Muscle of leg (tissue), 16 donors: ENCODE measurements at places on chromosomes 2 and 18.

DNA sequence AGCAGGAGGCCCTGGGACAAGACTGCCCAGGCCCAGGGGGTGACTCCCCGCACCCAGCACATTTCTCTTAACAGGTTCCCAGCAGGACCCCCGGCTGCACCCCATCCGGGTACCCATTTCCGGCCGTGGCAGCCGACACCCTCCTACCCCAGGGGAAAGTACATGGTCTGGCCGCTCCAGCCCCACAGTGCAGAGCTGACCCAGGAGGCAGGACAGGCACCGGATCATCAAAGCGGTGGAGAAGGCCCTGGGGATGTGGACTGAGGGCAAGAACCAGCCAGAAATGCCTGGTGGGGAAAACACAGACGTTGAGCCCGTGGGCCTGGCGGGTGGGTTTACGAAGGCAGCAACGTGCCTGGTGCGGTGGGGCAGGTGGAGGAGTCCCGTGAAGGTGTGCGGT is 79.5 kb upstream of the GPC1 start:
- H3K4me1 ChIP-seq: peaks cover 39% of the 10 kb centered on the region
- H3K4me3 ChIP-seq: no peak overlapping the region
- H3K36me3 ChIP-seq: no peaks in the 10 kb centered on the region
- no peak overlapping the region for H3K27ac ChIP-seq

- no peak for DNase-seq
- H3K4me3 ChIP-seq: no peak overlapping the region
- peaks cover 51% of the 10 kb centered on the region for H3K36me3 ChIP-seq
Measured at GRCh38 chr2:74887445-74887951, 53.6 kb downstream of the HK2 start.

DNA sequence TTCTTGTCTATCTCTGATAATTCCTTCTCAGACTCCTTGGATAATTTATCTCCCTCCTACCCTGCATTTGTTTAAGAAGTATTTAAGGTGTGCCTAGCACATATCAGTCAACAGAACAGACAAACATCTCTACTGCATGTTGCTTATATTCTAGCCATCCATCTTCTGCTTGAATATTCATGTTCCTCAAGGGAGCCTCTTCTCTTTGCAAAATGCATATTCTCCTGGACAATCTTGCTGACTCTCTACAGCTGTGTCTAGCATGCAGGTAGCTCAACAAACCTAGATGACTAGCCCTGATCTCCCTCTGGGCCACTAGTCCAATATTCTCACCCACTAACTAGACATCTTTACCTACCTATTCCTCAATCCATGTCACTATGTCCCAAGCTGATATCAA is 70.0 kb downstream of the AP1S3 start:
- no peaks in the 10 kb centered on the region for H3K36me3 ChIP-seq
- H3K4me1 ChIP-seq: no peaks in the 10 kb centered on the region
- H3K27ac ChIP-seq: no peak overlapping the region
- no peak for DNase-seq

DNA sequence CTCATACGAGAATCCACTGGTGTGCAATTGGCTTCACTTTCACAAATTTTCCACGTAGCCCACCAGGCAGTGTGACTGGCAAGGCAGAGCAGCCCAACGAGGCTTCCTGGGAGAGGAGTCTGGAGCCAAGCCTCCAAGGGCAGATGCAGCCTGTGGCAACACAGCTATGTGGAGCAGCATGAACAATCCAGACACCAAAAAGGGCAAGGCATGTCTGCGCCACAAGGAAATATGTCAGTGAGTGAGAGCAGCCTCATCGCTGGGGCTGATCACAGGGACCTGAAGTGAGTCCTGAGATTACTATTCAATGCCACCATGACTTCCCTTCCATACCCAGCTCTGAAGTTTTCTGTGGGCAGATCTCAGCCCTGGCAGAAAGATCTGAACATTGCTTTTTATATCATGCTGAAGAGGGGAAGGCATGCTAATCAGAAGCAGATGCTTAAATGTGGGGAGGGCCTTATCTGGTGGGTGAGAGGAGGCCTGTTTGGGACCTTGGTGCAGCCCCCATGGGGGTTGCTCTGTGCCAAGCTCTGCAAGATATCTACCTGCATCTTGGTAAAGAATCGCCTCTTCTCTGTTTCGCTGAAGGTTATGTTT is 40.0 kb upstream of the PUM2 start:
- no peaks in the 10 kb centered on the region for H3K4me1 ChIP-seq
- no peaks in the 10 kb centered on the region for H3K36me3 ChIP-seq
- H3K27ac ChIP-seq: no peak overlapping the region
- DNase-seq: no peak

GRCh38 chr2:230166557-230167170 is 53.1 kb downstream of the SP110 start:
- H3K27ac ChIP-seq: no peak overlapping the region
- H3K27me3 ChIP-seq: no peaks in the 10 kb centered on the region
- no peak for DNase-seq
- no peaks in the 10 kb centered on the region for H3K4me1 ChIP-seq
- peaks cover 10% of the 10 kb centered on the region for H3K36me3 ChIP-seq
- no peak overlapping the region for H3K4me3 ChIP-seq

GRCh38 chr2:204207866-204208265 is 271.3 kb downstream of the ICOS start:
- H3K36me3 ChIP-seq: no peaks in the 10 kb centered on the region
- H3K27ac ChIP-seq: no peak overlapping the region
- peaks cover 2% of the 10 kb centered on the region for H3K4me1 ChIP-seq
- no peak overlapping the region for H3K4me3 ChIP-seq
- no peak for DNase-seq

GRCh38 chr18:56982766-56983165 is 164.1 kb upstream of the BOD1L2 start:
- H3K36me3 ChIP-seq: no peaks in the 10 kb centered on the region
- H3K27ac ChIP-seq: no peak overlapping the region
- no peaks in the 10 kb centered on the region for H3K27me3 ChIP-seq
- no peak overlapping the region for H3K4me3 ChIP-seq
- no peaks in the 10 kb centered on the region for H3K4me1 ChIP-seq

DNA sequence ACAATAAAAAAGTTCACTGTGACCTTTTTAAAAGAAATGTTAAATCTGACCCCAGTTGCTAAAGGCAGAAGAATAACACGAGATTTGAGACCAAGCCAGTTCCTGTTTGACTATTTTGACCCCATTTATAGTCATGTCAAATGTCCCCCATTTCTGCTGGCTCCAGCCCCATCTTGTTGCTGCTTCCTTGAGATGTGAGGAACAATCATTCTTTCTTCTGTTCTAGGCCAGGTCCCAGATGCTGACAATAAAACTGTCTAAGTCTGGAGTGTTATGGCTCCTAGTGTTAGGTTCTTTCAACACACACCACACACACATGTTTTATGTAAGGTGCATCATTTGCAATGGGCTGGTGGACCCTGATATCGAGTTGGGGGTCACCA is 92.0 kb upstream of the CYP1B1 start:
- no peaks in the 10 kb centered on the region for H3K36me3 ChIP-seq
- H3K4me1 ChIP-seq: no peaks in the 10 kb centered on the region
- no peak overlapping the region for H3K4me3 ChIP-seq
- no peak overlapping the region for H3K27ac ChIP-seq
- DNase-seq: no peak

DNA sequence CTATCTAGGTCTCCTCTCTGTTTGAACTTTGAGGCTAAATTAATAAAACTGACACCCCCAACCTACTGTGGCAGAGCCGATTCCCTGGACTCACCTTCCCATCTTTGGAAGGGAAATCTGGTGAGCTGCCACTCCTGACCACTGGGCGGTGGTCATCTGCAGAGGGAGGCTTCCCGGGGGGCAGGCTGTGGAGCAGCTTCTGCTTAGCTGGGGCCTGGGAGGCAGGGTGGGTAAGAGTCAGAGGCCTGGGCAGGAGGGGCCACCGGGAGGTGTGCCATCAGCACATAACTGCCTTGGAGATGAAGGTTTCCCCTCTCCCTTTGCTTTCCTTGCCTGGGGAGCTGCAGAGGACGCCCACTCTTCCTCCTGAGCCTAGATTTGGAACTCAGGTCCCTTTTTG is 2.3 kb upstream of the NPPC start:
- H3K27me3 ChIP-seq: peaks cover 41% of the 10 kb centered on the region
- DNase-seq: no peak
- H3K4me1 ChIP-seq: peaks cover 70% of the 10 kb centered on the region

- peaks cover 4% of the 10 kb centered on the region for H3K27me3 ChIP-seq
- no peak overlapping the region for H3K4me3 ChIP-seq
- DNase-seq: no peak
- no peak overlapping the region for H3K27ac ChIP-seq
Measured at GRCh38 chr2:100924520-100925451, 77.3 kb upstream of the RPL31 start.

DNA sequence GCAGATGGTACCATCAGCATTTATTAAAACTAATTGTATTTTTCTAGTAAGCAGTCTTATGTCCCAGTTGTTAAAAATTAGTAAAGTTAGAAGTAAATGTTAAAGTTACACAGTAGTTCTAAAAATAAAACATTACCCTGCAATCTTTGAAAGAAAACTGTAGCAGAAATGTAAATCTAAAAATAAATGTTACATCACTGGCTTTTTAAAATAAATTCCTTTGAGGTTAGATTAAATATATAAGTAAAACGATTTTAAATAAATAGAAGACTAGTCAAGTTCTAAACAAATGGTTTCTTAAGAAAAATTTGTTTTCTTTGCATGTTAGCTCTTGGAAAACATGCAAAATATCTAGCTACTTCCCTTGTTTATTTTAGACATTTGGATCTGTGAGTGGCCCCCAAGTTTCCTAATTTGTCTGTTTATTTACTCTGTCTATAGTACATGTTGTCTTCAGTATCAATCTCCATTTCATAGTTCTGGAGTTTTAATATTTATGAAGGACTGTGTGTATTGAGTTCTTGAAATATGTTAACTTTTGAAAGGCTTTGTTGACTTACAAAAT is 58.2 kb downstream of the GLS start:
- no peak for DNase-seq
- H3K36me3 ChIP-seq: no peaks in the 10 kb centered on the region
- H3K4me1 ChIP-seq: no peaks in the 10 kb centered on the region
- no peaks in the 10 kb centered on the region for H3K27me3 ChIP-seq
- H3K4me3 ChIP-seq: no peak overlapping the region

GRCh38 chr18:69897397-69898108 is 50.1 kb downstream of the CD226 start:
- DNase-seq: no peak
- no peaks in the 10 kb centered on the region for H3K4me1 ChIP-seq
- H3K36me3 ChIP-seq: no peaks in the 10 kb centered on the region
- H3K27me3 ChIP-seq: no peaks in the 10 kb centered on the region
- no peak overlapping the region for H3K27ac ChIP-seq
- no peak overlapping the region for H3K4me3 ChIP-seq

GRCh38 chr2:157173740-157174184 is 83.7 kb upstream of the GALNT5 start:
- H3K27me3 ChIP-seq: no peaks in the 10 kb centered on the region
- no peak overlapping the region for H3K27ac ChIP-seq
- H3K4me1 ChIP-seq: no peaks in the 10 kb centered on the region
- H3K4me3 ChIP-seq: no peak overlapping the region
- DNase-seq: peak; percentile 63

GRCh38 chr2:195367809-195368208 is 289.2 kb upstream of the SLC39A10 start:
- no peak overlapping the region for H3K4me3 ChIP-seq
- no peaks in the 10 kb centered on the region for H3K36me3 ChIP-seq
- no peak for DNase-seq
- no peak overlapping the region for H3K27ac ChIP-seq
- no peaks in the 10 kb centered on the region for H3K27me3 ChIP-seq
- H3K4me1 ChIP-seq: no peaks in the 10 kb centered on the region

DNA sequence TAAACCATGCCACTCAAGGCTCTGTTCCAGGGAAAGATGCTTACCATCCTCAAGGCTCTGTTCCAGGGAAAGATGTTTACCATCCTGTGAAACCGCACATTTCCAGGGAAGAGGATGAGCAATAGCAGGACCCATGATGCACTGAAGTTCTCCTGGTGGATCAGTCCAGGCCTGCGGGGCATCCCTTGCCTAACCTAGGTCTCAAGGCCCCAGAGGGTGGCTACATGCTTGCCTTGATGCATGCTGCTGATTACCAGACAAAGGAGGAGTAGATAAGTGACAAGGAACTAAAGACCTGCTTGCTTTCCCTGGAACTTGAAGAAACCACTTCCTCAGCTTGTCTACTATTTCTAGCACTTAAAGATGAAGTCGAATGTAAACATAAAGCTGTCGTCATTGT is 111.0 kb upstream of the LINC00305 start:
- no peaks in the 10 kb centered on the region for H3K27me3 ChIP-seq
- no peaks in the 10 kb centered on the region for H3K4me1 ChIP-seq
- DNase-seq: no peak
- H3K27ac ChIP-seq: no peak overlapping the region
- H3K36me3 ChIP-seq: no peaks in the 10 kb centered on the region
- no peak overlapping the region for H3K4me3 ChIP-seq

GRCh38 chr2:158366342-158366741 is 90.2 kb downstream of the CCDC148 start:
- H3K27ac ChIP-seq: no peak overlapping the region
- DNase-seq: no peak
- no peaks in the 10 kb centered on the region for H3K4me1 ChIP-seq
- H3K4me3 ChIP-seq: no peak overlapping the region
- H3K27me3 ChIP-seq: no peaks in the 10 kb centered on the region

DNA sequence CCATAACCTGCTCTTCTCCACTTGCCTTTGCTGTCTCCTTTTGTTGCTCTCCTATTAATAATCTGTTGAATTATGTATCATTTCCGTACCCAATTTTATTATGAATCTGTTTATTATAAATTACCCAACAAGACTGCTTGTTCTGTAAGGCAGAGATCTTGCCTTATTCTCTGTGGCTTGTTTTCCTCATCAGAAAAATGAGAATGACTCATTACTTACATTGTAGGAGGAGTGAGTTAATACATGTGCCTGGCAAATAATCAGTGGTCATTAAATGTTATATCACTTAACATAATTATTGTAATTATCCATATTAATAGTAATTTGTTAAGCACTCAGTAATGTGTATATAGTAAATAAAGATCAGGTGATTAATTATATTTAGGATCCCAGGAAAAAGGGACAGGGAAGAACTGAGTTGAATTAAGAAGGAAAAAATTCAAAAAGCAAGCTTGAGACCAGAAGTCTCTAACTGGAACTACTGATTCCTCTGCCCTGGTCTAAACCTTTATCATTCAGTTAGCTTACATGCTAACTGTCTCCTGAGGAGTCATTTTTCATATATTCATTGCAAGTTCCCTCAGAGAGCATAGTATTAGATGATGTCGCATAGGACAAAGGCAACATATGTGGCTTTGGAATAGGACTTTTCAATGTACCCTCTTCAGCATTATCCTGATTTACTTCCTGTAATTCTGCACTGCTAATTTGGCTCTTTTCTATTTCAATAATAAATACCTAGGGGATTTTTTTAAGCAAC is 335.7 kb downstream of the GALNT13 start:
- no peaks in the 10 kb centered on the region for H3K27me3 ChIP-seq
- H3K27ac ChIP-seq: no peak overlapping the region

GRCh38 chr18:50127516-50128210 is 67.3 kb downstream of the MYO5B start:
- H3K4me1 ChIP-seq: no peaks in the 10 kb centered on the region
- H3K27me3 ChIP-seq: no peaks in the 10 kb centered on the region
- H3K4me3 ChIP-seq: no peak overlapping the region
- H3K36me3 ChIP-seq: no peaks in the 10 kb centered on the region
- DNase-seq: peak; percentile 13
- H3K27ac ChIP-seq: no peak overlapping the region
